ENCODE measurements at places on chromosomes 3 and 15.

DNA sequence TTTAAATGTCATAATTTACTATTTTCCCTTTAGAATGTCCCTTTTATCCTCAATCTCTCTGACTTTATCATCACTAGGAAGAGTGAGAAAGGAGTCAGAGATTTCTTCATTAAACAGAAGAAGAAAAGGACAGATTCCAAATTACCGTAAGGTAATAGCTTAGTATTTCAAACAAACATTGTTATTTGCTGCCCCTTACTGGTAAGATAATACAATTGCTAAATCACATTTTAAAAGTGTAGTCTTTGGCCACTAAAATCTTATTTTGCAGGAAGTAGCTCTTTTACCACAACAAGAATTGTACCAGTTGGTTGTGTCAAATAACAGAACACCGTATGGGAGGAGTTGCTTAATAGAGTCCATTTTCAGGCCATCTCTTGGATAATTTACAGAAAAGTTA lies 53.7 kb downstream of the CGGBP1 start:
- no peak for DNase-seq

DNA sequence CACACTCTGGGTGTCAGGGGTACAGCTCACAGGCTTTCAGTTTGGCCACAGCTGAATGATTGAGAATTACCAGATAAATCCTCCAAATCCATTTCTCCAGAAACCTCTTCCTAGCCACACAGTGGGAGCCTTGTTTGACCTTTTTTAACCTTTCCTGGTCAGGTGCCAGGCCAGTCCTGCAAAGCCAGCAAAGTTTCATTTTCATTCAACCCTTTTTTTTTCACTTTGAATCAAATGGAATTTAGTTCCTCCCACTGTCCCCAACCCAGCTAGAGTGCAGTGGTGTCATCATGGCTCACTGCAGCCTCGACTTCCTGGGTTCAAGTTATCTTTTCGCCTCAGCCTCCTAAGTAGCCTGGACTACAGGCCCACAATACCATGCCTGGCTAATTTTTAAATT lies 67.8 kb downstream of the NSUN3 start:
- no peak for DNase-seq

DNA sequence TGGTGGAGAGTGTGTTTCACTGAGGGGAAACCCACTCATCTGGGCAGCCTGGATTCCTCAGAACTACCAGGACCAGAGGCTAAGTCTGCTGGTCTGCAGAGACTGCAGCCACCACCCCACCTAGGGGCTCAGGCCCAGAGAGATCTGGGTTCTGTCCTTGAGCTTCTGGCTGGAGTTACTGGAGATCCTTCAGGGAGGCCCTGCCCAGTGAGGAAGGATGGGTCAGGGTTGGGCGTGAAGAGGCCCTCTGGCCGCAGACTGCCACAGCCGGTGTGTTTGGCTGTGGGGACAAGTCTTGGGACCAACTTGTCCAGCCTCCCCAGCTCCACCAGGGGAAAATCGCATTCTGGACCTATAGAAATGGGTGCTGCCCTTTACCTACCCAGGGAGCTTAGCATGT lies 235.3 kb upstream of the CBLB start:
- no peak for DNase-seq

- peak; percentile 9 for DNase-seq
Observed at GRCh38 chr3:158845765-158846350, 44.0 kb downstream of the MFSD1 start.

DNA sequence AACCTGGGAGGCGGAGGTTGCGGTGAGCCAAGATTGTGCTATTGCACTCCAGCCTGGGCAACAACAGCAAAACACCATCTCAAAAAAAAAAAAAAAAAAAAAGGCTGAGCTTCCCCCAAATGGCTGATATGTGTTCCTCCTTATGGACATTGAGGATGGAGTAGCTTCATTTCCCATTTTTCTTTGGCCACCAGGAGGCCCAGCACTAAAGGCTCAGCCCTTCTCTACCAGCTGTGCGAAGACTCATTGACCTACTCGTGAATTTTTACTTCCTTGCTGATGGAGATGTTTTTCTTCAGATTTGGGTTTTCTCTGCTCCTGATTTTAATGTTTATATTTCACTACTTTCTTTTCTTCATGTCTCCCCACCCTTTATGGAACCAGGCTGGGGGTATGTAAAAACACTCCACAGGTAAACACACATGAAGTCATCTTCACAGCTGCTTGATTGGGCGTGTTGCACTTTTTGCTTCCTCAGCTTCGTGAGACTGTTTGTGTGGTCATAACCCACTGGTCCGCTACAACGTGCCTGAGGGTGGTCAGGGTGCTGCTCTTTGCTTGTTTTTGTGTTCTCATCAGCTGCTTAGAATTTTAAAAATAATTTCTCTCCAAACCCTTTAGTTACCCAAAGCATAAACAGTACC lies 13.5 kb downstream of the SEMA4B start:
- DNase-seq = no peak

- DNase-seq = no peak
Observed at GRCh38 chr3:147930232-147930807, 521.2 kb downstream of the ZIC1 start.

- peak; percentile 63 for DNase-seq
Observed at GRCh38 chr3:37967260-37967881, 23.2 kb upstream of the VILL start.

- DNase-seq = no peak
Observed at GRCh38 chr3:53496984-53497383, 2.6 kb downstream of the CACNA1D start.

DNA sequence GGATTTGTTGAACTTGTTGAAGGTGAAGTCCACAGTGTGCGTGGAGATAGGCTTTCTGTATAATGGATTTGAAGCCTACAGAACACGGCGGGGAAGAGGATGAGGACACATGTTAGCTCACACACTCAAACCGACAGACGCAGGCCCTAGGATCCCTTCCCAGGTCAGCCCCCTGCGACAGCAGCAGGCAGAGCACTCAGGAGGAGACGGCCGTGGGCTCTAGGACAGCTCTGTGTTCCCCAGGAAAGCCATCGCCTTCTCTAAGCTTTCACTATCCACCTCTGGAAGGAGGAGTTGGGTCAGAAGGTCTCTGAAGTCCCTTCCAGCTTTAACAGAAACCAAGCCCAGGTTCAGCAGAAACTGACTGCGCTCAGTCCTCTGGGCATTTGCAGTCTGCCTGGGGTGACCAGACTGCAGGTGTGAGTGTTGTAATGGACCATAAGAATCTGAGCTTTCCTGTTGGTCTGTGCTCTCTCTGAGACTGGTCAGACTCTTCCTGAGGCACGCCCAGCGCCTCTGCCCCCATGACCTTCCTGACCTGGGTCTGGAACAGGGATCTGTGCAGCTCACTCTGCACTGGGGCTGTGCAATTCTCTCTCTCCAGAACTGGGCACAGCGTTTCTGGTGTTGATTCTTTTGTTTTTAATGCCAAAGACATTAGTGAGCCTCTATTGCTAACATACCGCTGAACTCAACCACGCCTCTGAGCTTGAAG lies 33.5 kb downstream of the UMPS start:
- no peak for DNase-seq

- no peak for DNase-seq
Observed at GRCh38 chr15:60160909-60161308, 156.8 kb downstream of the FOXB1 start.
